ACHN (cell line): ENCODE measurements at places on chromosomes 1 and 21.

GRCh38 chr1:160652924-160653619 lies 6.2 kb upstream of the SLAMF1 start:
- no peak for DNase-seq

DNA sequence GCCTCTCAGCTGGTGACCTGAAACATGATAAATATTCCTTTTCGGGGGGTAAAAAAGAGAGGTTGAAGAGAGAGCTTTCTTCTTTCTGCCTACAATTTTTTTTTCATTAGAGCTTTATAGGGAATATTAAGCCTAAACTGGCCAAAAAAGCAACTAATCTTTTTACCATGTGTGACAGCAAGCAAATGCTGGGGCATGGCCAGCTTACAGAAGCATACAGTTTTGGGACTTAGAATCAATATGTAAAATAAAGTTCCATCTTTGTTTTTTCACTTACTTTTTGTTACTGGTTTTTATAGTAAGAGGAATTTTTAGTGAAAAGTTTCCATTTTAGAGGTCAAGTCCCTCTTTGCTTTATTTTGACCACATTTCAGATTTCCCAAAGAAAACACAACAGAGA lies 301.2 kb upstream of the DEPDC1 start:
- DNase-seq, result no peak

- DNase-seq, result no peak
Measured at GRCh38 chr1:74571493-74571800, 59.0 kb upstream of the LRRC53 start.

DNA sequence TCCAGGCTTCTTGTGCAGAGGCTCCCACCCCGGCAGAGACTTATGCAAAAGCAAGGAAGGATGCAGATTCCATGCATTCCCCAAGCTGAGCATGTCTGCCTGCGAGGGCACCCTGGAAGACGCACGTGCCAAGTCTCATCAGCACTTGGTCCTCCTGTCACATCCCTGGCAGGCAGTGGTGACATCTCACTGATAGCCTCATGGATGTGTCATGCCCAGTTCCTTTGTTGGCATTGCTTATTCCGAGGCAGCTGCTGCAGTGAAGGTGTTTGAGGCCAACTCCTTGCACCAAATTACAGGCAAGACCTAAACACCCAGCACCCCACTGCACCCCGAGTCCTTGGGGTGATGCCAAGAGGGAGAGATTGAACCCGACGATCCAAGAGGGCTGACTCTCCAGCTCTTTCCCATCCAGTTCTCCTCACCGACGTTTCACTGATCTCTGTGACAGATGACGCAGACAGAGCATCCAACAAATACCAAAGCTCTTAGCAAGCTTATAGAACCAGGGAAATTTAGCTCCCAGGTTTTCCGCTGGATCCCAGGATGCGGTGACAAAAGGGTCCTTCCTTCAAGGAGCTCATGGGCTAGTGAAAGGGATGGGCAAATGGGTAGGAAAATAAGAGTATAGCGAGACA lies 611.1 kb downstream of the AJAP1 start:
- no peak for DNase-seq

GRCh38 chr1:21511579-21512522 lies 2.6 kb downstream of the ALPL start:
- DNase-seq, result peak; percentile 73

GRCh38 chr1:152941037-152941711 lies 5.8 kb upstream of the SPRR5 start:
- DNase-seq, result no peak

DNA sequence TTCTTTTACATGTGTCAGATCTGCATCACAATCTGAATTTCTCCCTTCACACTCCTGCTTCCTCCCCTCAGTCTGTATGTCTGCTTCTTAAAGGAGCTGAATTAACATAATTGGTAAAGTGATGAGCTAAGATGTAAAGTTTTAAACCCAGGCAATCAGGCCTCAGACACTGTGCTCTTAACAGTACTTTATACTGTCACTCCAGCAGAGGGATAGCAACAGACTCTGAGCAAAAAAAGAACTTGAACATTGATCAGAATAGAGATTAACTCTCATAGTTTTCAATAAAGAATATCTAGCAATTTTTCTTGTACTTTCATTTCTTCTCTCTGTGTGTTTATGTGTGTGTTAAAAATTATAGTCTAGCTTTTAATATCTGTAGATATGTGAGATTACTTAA lies 110.3 kb downstream of the DUSP10 start:
- DNase-seq, result no peak

DNA sequence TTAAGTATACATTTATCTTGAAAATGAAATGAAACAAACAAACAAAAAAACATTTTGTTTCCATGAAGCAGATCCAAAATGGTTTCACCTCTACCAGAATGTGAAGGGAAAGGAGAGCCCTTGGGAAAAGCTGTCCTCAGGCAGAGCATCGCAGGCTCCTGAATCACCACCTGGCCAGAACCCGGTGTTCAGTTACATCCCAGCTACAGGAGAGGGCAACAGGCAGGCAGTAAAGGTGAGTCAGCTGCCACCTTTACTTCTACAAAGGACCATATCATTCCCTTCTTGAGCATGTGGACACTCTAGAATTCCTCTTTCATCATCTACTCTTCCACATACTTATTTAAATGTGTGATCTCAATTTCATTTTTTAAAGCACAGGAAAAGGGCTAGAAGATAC lies 151.2 kb downstream of the PIGK start:
- no peak for DNase-seq

GRCh38 chr21:42214081-42214750 lies 4.7 kb upstream of the ABCG1 start:
- DNase-seq, result no peak

GRCh38 chr1:27563591-27564471 lies 40.1 kb downstream of the AHDC1 start:
- DNase-seq, result peak; percentile 52

DNA sequence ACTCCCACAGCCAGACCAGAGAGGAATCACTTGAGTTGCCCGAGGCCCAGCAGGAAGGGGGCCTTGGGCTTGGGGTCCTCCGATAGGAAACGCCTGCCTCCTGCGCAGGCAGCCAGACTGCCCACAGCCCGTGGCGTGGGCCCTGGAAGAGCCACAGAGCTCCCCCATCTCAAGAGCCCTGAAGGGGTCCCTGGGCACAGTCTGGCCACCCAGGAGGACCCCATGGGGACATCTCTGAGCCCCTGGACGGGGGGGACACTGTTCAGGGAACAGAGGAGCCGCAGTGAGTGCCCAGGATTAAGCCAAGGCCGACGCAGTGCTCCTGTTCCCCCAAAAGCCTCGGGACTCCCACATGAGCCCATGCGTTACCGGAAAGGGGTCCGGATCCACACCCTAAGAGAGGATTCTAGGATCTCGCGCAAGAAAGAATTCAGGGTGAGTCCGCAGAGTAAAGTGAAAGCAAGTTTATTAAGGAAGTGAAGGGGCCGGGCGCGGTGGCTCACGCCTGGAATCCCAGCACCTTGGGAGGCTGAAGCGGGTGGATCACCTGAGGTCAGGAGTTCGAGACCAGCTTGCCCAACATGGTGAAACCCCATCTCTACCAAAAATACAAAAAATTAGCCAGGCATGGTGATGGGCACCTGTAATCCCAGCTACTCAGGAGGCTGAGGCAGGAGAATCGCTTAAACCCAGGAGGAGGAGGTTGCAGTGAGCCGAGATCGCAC lies 38.1 kb upstream of the LBR start:
- no peak for DNase-seq

DNA sequence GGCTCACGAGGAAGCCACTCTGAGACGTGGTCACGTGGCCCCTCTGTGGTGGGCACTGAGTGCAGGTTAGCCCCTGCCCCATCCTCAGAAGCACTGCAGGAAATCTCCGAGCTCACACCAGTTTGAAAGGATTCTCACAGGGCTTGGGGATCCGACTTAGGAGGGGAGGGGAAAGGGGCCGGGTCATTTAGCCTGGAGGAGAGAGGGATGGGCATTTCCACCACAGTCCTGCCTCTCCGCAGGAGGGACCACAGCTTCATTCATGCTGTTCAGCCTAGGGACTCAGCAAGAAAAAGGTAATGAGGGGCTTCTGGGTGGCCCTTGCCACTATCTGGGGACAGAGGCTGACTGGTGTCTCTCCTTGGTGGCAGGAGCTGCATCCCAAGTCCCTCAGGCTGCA lies 126.5 kb downstream of the NPHP4 start:
- DNase-seq, result no peak

GRCh38 chr1:81304187-81304586 lies 496.5 kb upstream of the ADGRL2 start:
- DNase-seq, result peak; percentile 64

DNA sequence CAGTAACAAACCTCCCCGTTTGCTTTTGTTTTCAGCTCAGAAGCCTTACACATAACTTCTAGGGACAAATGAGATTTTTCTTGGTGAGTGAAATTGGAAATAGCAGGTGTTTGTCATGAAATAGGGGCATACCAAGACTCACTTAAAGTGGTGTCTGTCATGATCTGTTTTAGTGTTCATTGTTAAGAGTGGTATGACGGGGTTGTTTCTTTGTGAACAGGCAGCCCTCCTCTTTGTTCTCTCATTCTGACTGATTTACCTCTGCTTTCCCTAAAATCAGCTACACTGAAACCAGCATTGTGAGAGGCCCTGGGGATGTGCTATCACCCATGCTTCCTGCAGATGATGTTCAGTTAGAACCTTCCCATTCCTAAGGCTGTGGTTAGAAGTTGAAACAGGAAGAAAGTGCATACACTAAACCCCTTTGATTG lies 2.5 kb upstream of the ERO1B start:
- DNase-seq, result no peak

DNA sequence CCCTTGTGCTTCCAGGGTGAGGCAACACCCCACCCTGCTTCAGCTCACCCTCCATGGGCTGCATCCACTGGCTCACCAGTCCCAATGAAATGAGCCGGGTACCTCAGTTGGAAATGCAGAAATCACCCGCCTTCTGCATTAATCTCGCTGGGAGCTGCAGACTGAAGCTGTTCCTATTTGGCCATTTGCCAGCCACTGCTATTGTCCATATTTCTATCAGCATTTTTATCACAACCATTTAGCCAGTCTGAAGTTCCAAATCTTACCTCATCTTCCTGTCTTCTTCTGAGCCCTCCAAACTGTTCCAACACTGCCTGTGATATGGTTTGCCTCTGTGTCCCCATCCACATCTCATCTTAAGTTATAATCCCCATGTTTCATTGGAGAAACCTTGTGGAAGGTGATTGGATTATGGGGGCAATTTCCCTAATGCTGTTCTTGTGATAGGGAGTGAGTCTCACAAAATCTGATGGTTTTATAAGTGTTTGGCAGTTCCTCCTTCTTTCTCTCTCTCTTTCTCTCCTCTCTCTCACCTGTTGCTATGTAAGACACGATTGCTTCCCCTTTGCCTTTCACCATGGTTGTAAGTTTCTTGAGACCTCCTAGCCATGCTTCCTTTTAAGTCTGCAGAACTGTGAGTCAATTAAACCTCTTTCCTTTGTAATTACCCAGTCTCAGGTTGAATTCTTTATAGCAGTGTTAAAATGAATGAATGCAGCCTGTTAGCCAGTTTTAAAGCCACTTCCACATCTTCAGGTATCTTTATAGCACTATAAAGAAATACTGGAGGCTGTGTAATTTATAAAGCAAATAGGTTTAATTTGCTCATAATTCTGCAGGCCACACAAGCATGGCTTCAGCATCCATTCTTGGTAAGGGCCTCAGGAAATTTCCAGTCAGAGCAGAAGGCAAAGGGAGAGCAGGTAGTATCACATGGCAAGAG lies 203.5 kb downstream of the FCRL5 start:
- no peak for DNase-seq

GRCh38 chr1:241007668-241008067 lies 349.3 kb downstream of the RGS7 start:
- no peak for DNase-seq

GRCh38 chr1:161691846-161692245 lies 15.2 kb upstream of the FCRLA start:
- DNase-seq, result no peak

- DNase-seq, result no peak
Measured at GRCh38 chr1:244155661-244156060, 104.6 kb downstream of the ZBTB18 start.

- DNase-seq, result no peak
Measured at GRCh38 chr1:193181985-193182384, 4.4 kb downstream of the B3GALT2 start.

- DNase-seq, result no peak
Measured at GRCh38 chr1:10834770-10835412, 38.4 kb upstream of the CASZ1 start.

GRCh38 chr1:184974056-184974836 lies at the start of gene NIBAN1:
Gene NIBAN1, minus strand, starts transcription at chr1:184974508. Its CDS starts 152 bp downstream, at chr1:184974356.
- peak; percentile 88 for DNase-seq

DNA sequence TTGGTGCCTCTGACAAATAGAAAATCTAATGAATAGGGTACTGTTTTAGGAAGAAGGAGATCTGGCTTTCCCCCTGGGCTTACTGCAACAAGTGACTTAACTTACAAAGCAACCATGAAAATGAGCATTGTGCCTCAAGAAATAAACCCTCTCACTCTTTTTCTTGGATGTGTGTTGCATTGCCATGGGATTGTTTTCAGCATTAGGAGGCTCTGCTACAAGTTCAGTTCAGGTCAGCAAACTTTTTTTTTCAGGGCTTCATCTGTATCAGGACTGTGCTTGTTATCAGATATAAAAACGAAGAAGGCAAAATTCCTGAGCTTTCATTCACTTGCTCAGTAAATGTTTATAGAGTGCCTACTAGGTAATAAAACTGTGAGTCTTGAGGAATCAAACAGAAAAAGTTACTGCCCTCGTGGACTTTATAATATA lies 37.8 kb upstream of the DOCK7 start:
- DNase-seq, result no peak

GRCh38 chr1:97010566-97011264 lies 289.1 kb downstream of the PTBP2 start:
- no peak for DNase-seq

- peak; percentile 18 for DNase-seq
Measured at GRCh38 chr1:110155878-110156522, 5.7 kb downstream of the SLC6A17 start.
